ENCODE measurements at places on chromosomes 13 and 19. TPM values are rescaled to one million over a fixed set of nuclear protein-coding genes. Genes with fewer than 3 reads are reported as not detected.

Gene KLK12
- polyA plus RNA-seq = not detected

Gene POSTN
- polyA plus RNA-seq = not detected

Gene ZNF557
- polyA plus RNA-seq = 0.43 TPM

GRCh38 chr19:16822648-16823047 is 6.5 kb upstream of the SIN3B start:
- DNase-seq = no peak
- no peak overlapping the region for H3K4me3 ChIP-seq
- no peaks in the 10 kb centered on the region for H3K27me3 ChIP-seq
- H3K27ac ChIP-seq = no peak overlapping the region

DNA sequence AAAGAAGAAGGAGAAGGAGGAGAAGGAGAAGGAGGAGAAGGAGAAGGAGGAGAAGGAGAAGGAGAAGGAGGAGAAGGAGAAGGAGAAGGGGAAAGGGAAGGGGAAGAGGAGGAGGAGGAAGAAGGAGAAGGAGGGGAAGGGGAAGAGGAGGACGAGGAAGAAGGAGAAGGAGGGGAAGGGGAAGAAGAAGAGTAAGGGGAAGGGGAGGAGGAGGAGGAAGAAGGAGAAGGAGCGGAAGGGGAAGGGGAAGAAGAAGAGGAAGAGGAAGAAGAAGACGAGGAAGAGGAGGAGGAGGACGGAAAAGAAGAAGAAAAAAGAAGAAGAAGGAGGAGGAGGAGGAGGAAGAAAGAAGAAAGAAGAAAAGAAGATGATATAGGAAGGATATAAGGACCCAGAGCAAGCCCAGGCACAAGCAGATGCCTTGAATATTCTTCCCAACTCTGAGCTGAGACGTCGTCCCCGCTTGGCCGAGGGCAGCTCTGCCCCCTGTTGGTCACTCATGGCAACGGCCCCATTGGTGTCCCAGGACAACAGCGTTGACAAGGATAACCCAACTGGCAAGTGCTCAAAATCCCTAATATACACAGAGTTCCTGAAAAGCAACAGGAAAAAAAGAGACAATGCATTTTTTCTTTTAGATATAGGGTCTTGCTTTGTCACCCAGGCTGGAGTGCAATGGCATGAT is 30.6 kb upstream of the IGSF23 start:
- no peak overlapping the region for H3K27ac ChIP-seq
- no peak overlapping the region for H3K4me3 ChIP-seq
- no peaks in the 10 kb centered on the region for H3K27me3 ChIP-seq
- DNase-seq = no peak

- H3K4me3 ChIP-seq = no peak overlapping the region
- H3K4me1 ChIP-seq = no peaks in the 10 kb centered on the region
- no peaks in the 10 kb centered on the region for H3K36me3 ChIP-seq
- H3K27me3 ChIP-seq = peaks cover 5% of the 10 kb centered on the region
These were observed 454.5 kb downstream of the IRS2 start for GRCh38 chr13:109331898-109332297.

DNA sequence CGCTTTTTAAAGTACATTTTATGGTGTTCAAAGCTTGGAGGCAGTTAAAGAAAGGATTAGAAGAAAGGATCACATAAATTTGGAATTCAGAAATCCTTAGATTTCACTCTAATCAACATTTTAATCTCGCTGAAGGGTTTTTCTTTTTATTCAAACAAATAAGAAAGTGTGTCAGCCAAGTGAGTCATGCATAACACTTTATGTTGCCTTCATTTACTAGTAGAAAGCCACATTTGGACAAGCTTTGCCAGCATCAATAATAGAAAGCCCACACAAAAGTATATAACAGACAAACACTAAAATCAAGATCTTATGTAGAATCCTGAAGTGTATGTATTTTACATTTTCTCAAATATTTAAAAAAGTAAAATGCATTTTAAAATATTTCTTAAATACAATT is 154.9 kb upstream of the TRPC4 start:
- no peaks in the 10 kb centered on the region for H3K27me3 ChIP-seq
- H3K4me3 ChIP-seq = no peak overlapping the region
- DNase-seq = no peak

Measured in CD14-positive monocyte (primary cell).